ENCODE measurements at places on chromosomes 5 and 9.

DNA sequence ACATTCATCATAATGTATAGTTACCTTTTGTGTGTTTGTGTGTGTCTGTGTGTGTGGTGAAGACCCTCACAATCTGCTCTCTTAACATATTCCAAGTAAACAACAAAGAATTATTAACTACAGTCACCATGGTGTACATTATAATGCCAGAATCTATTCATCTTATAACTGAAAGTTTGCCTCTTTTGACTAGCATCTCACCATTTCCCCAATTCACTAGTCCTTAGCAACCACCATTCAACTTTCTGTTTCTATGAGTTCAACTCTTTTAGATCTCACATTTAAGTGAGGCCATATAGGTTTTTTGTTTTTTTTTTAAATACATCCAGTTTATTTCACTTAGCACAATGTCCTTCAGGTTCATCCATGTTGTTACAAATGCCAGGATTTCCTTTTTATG, 83.6 kb downstream of the SMC2 start:
- DNase-seq = no peak

DNA sequence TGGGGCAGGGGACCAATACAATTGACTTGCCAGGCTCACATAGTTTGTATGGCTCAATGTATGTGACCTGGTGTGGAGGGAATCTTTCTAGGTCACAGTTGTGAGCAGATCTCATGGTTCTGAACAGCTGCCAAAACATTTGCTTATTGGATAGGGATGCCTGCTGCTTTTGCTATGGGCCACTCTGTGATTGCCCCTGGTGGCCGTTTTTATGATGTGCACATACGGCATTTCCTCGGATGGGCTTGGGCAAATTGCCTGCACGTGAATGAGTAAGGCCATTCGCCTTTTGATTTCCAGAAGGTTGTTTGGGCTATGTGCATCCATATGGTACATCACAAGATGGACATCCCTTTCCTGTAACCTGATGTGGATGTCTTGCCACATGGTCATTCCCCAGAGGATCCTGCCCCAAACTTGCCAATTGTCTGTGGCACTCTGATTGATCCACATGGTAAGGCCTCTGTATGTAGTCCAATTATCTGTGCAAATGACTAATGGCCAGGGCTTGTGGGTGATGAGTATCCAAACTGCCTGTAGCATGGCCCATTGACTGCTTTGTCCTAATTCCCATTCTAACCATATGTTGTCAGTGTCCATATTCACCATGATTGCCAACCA, 10.7 kb upstream of the SLC22A4 start:
- peak; percentile 70 for DNase-seq

- no peak for DNase-seq
These were observed 8.4 kb downstream of the FRRS1L start for GRCh38 chr9:109158651-109159050.

DNA sequence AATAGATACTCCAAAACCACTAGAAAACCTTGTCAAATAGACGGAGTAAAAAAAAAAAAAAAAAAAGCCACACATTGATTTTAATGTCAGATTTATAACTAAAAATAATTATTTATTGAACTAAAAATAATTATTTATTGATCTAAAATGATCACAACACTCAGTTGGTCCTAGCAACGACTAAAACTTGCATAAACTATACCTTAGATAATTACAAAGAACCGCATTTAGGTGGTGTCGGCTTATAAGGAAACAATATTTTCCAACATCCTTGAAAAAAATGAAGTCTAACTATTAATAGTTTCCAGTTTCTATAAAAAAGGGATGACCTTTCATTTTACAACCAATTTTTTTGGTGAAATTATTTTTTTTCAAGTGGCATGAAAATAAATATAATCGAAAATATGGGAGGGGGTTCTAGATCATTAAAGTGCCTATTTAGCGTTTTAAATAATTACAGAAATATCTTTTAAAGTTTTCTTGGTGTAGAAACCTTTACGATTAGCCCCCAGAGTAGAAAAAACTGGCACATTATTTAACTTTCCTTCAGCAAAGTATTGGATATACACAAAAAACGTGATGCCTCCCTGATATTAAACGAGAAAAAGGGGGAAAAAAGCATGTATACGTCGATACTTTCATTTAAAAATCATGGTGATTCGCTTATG, 3.7 kb downstream of the ARRDC3 start:
- DNase-seq = no peak

DNA sequence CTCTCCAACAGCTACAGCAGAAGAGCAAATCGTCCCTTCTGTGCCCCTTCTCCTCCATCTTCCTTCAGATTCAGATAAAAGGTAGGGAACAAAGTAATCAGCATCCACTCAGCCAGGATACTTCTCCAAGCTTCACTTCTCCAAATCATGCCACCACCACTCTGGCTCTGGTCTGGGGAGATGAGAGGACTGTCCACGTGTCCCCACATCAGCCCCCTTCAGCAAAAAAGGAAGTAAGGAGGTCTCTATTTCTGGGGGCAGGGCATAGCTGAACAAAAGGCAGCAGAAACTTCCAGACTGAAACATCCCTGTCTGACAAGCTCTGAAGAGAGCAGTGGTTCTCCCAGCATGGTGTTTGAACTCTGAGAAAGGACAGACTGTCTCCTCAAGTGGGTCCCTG, 116.9 kb downstream of the C5orf15 start:
- no peak for DNase-seq

DNA sequence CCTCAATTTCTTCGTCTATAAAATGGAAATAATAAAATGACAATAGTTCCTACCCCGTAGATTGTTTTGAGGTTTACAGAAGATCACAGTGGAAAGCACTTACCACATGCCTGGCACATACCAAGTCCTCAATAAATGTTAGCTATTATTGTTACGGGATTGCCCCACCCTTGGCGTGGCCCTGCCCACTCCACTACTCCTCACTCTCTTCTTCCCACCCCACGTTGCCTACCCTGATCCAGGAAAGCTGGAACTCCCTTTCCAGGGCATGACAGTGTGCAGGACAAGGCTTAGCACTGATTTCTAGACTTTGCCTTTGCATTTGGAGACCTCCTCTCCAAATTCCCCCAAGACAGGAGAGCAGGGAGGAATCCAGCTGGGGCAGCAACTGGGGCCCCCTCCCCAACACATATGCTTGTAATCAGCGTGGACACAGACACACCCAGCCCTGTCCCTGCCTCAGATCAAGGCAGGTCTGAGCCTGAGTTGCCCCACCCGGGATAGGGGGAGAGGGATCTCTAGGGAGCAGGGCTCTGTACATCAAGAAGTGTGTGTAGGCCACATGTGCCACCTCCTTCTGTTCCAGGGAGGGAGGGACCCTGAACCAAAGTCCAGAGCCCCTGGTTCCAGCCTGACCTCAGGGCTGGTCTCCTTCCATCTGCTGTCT, 6.7 kb downstream of the SLC4A9 start:
- DNase-seq = no peak

GRCh38 chr9:2465921-2466460, 155.6 kb upstream of the VLDLR start:
- no peak for DNase-seq

DNA sequence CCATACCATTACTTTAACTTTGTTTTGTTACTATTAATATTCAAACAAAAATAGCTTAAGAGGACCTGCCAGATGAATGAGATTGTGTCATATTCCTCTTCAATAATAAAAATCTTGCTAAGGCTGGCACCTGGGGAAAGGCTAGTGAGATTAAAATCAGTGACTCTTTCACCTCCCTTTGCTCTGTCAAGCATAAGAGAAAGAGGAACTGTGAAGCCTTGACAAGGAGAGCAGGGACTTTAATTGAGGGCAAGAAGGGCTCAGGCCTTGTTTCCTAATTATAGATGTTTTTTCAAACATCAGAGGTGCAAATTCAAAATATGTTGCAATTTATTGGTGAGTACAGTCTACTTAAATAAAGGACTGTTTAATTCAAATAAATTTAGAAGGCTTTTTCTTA, 91.7 kb downstream of the SPATA31D1 start:
- no peak for DNase-seq

- no peak for DNase-seq
These were observed 361.3 kb downstream of the NR2F1-AS1 start for GRCh38 chr5:93219641-93220145.

GRCh38 chr5:78781611-78782286, 133.2 kb upstream of the LHFPL2 start:
- no peak for DNase-seq

DNA sequence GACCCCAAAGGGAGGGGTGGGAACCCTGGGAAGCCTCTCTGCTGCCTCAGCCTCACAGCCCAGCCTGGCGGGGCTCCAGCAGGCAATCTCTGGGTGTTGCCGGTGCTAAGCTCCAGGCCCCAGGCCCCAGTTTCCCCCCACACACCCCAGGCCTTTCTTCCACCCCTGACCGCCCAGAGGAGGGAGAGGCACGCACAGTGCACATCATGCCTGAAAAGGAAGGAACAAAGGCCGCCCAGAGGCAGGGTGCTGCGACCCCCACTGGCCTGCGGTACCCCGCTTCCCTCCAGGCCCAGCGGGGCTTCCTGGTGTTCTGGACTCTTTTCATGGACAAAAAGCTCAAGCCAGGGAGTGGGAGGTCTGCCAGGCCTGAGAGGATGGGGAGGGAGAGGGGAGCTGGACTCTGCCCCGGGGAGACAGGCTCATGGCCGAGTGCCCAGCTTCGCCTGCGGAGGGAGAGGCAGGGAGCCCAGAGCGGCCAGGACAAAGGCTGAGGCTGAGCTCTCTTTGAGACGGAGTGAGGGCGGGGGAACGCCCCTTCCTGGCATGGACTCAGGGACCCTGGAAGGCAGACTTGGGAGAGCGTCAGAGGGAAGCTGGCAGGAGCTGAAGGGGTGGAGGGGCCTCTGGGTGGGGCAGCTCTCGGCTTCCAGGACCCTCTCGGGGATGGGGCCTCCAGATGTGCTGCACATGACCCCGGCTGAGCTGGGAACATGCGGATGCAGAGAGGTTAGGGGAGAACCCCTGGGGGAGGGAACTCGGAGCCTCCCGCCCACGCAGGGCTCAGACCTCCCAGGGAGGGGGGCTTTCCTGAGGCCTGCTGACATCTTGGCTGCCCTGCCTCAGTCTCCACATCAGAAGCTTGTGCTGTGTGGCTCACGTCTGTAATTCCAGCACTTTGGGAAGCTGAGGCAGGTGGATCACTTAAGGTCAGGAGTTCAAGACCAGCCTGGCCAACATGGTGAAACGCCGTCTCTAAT, 1.8 kb upstream of the ENTPD2 start:
- DNase-seq = peak; percentile 69
